Tibial artery (tissue), 4 donors: ENCODE measurements at places on chromosomes 12 and 14.

DNA sequence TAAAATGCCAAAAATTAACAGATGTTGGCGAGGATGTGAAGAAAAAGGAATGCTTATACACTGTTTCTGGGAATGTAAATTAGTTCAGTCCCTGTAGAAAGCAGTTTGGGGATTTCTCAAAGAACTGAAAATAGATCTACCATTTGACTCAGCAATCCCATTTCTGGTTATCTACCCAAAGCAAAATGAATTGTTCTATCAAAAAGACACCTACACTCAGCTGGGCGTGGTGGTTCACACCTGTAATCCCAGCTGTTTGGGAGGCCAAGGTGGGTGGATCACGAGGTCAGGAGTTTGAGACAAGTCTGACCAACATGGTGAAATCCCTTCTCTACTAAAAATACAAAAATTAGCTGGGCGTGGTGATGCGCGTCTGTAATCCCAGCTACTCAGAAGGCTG, 279.3 kb upstream of the PDE3A start:
- no peaks in the 10 kb centered on the region for H3K36me3 ChIP-seq
- H3K27me3 ChIP-seq = no peaks in the 10 kb centered on the region
- H3K4me1 ChIP-seq = no peaks in the 10 kb centered on the region
- no peak overlapping the region for H3K27ac ChIP-seq
- no peak overlapping the region for H3K4me3 ChIP-seq
- no peak for DNase-seq

DNA sequence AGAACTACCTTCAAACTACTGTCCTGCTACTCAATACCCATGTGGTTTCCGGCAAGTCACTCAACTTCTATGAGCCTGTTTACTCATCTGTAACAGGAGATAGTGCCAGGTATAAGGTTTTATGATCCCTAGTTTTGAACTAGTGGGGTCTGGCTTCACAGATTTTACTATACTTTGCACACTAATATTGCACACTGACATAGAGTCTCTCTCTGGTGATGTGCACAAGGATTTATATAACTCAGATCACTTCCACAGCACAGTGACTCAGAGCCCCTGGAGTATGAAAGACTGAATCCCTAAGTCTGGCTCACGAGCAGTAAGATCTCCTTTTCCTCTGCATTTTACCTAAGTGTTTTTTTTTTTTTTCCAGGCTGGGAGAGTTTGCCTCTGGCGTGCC, 69.7 kb upstream of the SLC38A2 start:
- H3K4me1 ChIP-seq = peaks cover 5% of the 10 kb centered on the region
- no peaks in the 10 kb centered on the region for H3K36me3 ChIP-seq
- DNase-seq = no peak

- H3K4me3 ChIP-seq = no peak overlapping the region
- no peak for DNase-seq
- no peaks in the 10 kb centered on the region for H3K4me1 ChIP-seq
- no peaks in the 10 kb centered on the region for H3K36me3 ChIP-seq
- H3K27me3 ChIP-seq = no peaks in the 10 kb centered on the region
- no peak overlapping the region for H3K27ac ChIP-seq
Observed at GRCh38 chr12:117622087-117622486, 260.7 kb upstream of the NOS1 start.

DNA sequence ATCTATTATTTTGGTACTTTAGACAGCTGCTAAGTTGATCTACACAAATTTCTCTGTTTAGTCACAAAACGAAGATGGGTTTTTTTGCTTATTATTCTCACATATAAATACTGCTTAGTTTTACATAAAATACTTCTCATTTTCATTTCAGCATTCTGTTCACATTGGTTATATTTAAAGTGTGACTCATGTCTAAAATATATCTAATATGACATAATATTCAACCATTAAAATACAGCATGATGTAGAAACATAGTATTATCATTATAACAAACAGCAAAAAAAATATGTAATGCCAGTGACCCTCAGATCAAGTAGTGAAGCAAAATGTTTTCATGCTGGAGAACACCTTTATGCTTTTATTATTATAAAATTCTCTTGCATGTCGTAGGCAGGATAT, 63.7 kb downstream of the SH2B3 start:
- H3K27ac ChIP-seq = no peak overlapping the region
- peaks cover 26% of the 10 kb centered on the region for H3K36me3 ChIP-seq
- no peaks in the 10 kb centered on the region for H3K27me3 ChIP-seq
- no peak for DNase-seq
- H3K4me1 ChIP-seq = peaks cover 6% of the 10 kb centered on the region

- no peak overlapping the region for H3K4me3 ChIP-seq
- peaks cover 7% of the 10 kb centered on the region for H3K4me1 ChIP-seq
- H3K27me3 ChIP-seq = no peaks in the 10 kb centered on the region
- H3K27ac ChIP-seq = no peak overlapping the region
Observed at GRCh38 chr14:94690486-94690885, 78.3 kb downstream of the SERPINA3 start.

DNA sequence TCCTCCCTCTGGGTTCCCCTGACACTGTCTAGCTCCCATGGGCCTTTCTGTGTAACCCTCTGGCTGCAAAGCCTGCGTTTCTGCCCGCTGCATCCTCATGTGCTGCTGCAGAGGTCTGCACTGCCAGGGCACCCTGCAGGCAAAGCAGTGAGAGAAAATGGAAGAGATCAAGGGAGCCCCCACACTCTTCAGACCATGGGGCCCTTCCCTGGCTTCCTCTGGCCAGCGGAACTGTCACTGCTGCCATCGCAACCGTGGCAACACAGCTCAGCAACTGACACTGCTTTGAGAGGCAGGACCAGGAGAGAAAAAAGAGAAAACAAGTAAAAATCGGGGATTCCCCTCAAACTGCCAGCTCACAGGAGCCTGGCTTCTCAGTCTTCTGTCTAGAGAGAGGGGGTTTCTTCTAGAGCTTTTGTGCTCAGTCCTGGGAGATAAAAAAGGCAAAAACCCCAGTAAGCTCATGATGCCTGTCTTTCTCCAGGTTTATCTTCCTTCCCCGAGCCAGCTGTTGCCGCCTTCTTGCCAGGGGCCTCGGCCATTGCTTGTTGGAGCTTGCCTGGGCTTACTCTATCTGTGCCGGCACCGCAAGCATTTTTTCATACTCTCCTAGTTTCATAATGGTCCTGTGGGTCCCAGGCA, 38.9 kb downstream of the C14orf132 start:
- no peak overlapping the region for H3K4me3 ChIP-seq
- H3K4me1 ChIP-seq = no peaks in the 10 kb centered on the region
- DNase-seq = no peak
- no peaks in the 10 kb centered on the region for H3K27me3 ChIP-seq
- H3K27ac ChIP-seq = no peak overlapping the region

DNA sequence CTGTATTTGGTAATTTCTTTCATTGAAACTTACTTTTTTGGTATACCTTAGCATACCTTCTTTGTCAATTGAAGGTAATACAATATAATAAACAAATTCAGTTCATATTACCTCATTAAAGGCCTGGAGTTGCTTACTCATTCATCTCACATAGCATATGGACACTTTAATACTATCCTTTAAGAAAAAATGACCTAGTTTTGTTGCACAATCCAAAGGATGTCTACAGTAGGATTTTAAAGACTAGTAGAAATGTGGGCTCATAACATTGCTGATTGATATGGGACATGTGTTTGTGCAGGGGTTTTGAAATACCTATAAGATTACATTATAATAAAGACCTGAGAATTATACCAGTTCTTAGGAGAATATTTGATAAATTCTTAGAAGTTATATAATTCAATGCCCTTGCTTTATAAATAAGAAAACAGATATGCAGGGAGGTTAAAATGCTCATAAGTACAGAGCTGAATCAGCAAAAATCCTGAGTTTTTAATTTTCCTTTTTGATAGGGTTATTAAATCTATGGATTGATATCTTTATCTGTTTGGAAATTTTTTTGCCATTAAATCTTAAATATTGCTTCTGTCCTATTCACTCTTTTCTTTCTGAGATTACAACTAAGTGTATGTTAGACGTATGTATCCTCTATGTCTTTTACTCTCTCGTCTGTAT, 352.1 kb downstream of the ATP23 start:
- H3K36me3 ChIP-seq = no peaks in the 10 kb centered on the region
- H3K27me3 ChIP-seq = no peaks in the 10 kb centered on the region
- H3K27ac ChIP-seq = no peak overlapping the region
- no peak for DNase-seq

GRCh38 chr12:27219693-27220054, 24.4 kb upstream of the STK38L start:
- DNase-seq = no peak
- H3K4me1 ChIP-seq = no peaks in the 10 kb centered on the region
- no peaks in the 10 kb centered on the region for H3K36me3 ChIP-seq
- H3K27ac ChIP-seq = no peak overlapping the region

DNA sequence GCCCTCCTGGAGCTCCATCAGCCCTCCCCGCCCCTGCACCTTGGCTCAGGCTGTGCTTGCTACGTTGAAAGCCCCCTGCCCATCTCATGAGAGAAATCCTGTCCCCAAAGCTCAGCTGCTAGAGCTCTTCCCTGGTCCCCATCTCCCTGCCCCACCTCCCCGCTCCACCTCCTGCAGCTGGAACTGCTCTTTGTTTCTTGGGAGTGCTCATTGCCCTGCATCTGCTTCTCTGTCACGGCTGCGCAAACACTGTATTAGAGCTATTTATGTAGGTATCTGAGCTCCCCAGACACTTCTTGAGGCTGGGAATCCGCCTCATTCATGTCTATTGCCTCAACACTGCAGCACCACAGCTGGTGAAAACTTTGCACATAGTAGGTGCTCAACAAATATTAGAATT, 32.8 kb upstream of the PRIMA1 start:
- H3K4me1 ChIP-seq = peaks cover 5% of the 10 kb centered on the region
- H3K36me3 ChIP-seq = no peaks in the 10 kb centered on the region
- no peak overlapping the region for H3K27ac ChIP-seq
- no peak for DNase-seq
- peaks cover 25% of the 10 kb centered on the region for H3K27me3 ChIP-seq

DNA sequence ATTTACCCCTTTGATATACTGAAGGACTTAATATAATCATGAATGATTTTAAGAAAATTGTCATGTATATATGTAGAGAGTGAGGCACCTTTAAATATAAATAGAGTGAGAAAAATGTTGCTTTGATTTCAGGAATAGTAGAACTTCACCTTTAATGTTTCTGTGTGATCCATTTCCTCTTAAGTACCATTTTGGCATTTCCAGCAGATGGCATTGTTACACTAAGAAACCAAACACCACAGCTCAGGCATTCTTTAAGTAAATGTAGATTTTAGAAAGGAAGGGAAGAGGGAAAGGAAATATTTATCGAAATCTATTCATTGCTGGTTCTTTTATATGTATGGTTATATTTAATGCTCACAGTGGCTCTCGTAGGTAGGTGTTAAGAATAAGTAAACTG, 556.7 kb upstream of the FBXO33 start:
- H3K27me3 ChIP-seq = no peaks in the 10 kb centered on the region
- H3K4me3 ChIP-seq = no peak overlapping the region
- H3K36me3 ChIP-seq = no peaks in the 10 kb centered on the region
- no peak for DNase-seq

DNA sequence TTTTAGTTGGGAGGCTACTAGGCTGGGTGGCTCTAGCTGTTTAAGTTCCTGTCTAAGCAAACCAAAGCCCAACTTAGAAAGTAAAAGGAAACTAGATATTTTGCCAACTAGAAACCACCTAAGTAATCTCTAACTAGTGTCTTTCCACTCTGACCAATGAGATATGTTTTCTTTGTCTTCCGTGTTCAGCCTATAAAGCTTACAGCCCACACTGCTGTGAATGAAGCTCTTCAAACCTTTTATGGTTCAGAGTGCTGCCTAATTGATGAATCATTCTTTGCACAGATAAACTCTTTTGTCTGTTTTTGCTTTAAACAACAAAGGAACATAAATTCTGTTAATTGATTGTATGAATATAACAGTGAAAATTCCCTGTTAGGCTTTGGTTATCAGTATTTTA, 66.1 kb downstream of the FUT8 start:
- DNase-seq = no peak
- H3K4me1 ChIP-seq = no peaks in the 10 kb centered on the region
- H3K4me3 ChIP-seq = no peak overlapping the region
- H3K36me3 ChIP-seq = no peaks in the 10 kb centered on the region

- no peak overlapping the region for H3K27ac ChIP-seq
- H3K4me3 ChIP-seq = no peak overlapping the region
- DNase-seq = no peak
- H3K36me3 ChIP-seq = no peaks in the 10 kb centered on the region
Observed at GRCh38 chr14:54309615-54310014, 87.2 kb upstream of the CDKN3 start.

- H3K27me3 ChIP-seq = peaks cover 8% of the 10 kb centered on the region
- H3K4me3 ChIP-seq = no peak overlapping the region
- no peaks in the 10 kb centered on the region for H3K36me3 ChIP-seq
- H3K27ac ChIP-seq = no peak overlapping the region
Observed at GRCh38 chr14:23430723-23431085, 4.8 kb downstream of the MYH7 start.

GRCh38 chr12:88549929-88550328, 30.3 kb downstream of the KITLG start:
- DNase-seq = no peak
- H3K36me3 ChIP-seq = no peaks in the 10 kb centered on the region
- no peak overlapping the region for H3K27ac ChIP-seq
- no peaks in the 10 kb centered on the region for H3K27me3 ChIP-seq
- no peak overlapping the region for H3K4me3 ChIP-seq
- no peaks in the 10 kb centered on the region for H3K4me1 ChIP-seq

DNA sequence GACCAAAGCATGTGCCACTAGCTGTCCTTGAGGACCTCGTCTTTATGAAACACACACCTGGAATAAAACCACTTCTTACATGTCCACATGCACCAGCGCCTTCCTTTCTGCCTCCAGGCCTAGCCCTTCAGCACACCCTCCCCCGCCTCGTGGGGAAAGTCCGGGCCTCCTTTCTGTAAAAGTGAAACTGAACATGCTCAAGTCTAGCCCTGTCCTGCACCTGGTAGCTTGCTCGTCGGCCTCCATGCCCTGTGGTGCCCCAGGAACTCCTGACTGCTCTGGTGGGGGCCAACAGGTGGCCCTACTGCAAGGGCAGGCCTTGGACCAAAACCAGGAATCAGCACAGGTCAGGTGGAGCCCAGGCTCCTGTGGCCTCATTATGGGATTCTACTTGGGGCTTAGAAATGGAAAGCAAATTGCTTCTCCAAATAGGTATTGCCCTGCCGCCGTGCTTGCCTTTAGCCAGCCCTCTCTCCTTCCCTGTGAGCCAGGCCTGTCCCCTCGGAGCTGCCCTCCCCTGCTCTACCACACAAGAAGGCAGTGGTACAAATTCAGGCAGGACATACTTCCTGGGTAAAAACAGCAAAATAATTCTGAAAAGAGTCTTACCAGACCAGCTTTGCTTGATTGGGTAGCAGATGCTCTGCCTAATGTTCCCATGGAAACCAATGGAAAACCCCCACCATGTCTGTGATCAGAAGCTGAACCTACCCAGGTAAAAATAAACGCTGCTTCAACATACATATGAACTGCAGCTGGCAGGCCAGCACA, 43.5 kb downstream of the ERH start:
- DNase-seq = no peak
- no peaks in the 10 kb centered on the region for H3K27me3 ChIP-seq
- peak overlapping the region; percentile 58 for H3K27ac ChIP-seq

- peak overlapping the region; percentile 47 for H3K27ac ChIP-seq
- DNase-seq = no peak
- H3K27me3 ChIP-seq = no peaks in the 10 kb centered on the region
- H3K4me1 ChIP-seq = no peaks in the 10 kb centered on the region
- H3K36me3 ChIP-seq = peaks cover 24% of the 10 kb centered on the region
Observed at GRCh38 chr12:2805143-2805520, 7.3 kb upstream of the ITFG2 start.

- H3K4me1 ChIP-seq = no peaks in the 10 kb centered on the region
- DNase-seq = no peak
- no peak overlapping the region for H3K4me3 ChIP-seq
- H3K27me3 ChIP-seq = peaks cover 19% of the 10 kb centered on the region
- no peaks in the 10 kb centered on the region for H3K36me3 ChIP-seq
- H3K27ac ChIP-seq = no peak overlapping the region
Observed at GRCh38 chr14:95831468-95831867, 45.2 kb upstream of the TUNAR start.
